LHCN-M2 (cell line): ENCODE measurements at places on chromosomes 3 and 15.

GRCh38 chr15:24877174-24877573 is 77.6 kb upstream of the SNRPN start:
- DNase-seq: peak; percentile 7

DNA sequence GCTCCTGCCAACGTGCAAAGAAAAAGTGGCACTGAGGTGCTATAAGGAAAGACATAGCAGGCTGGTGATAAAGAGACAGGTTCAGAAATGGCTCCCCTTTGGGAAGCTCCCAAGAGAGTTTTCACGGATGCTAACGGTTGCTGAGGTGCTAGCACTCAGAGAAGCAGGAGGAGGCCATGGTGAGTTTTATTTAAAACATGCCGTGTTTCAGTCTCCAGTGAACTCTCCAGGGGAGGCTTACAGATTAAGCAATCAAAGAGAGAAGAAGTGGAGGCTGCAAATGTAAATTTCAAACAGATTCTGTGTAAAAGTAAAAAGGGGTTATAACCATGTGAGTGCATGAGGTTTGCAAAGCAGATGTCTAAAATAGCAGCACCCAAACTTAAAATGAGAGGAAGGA is 346.2 kb downstream of the NTRK3 start:
- no peak for DNase-seq

DNA sequence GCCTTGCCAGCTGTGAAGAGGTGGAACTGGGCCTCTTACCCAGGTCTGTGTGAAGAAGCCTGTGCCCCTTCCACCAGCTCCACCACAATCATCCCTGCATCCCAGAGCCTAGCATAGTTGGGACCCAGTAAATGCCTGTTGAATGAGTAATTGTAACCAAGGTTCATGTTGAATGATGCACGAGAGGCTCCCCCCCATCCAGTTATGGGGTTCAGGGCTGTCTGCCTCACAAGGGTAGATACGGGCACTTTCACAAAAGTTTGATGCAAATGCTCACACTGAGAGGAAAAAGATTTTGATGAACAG is 29.5 kb upstream of the TSEN2 start:
- DNase-seq: peak; percentile 46

- DNase-seq: peak; percentile 1
These were observed 68.4 kb downstream of the MINDY2 start for GRCh38 chr15:58839485-58839884.

GRCh38 chr3:117914540-117915100 is 1120.0 kb downstream of the IGSF11 start:
- no peak for DNase-seq

DNA sequence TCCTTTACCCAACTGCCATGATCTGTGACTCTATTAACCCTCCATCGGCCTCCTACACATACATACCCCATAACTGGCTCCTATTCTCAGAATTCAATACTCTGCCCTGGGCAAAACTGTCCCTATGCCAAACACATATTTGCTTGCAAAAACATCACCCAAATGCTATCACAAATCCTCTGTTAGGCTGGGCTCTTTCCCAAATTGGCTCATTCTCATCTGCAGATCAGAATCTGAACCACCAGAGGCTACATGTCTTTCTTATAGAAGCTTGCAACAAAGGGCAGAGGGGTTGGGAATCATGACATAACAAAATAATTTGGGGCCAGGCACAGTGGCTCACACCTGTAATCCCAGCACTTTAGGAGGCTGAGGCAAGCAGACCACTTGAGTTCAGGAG is 45.4 kb upstream of the GOLM2 start:
- no peak for DNase-seq

- DNase-seq: peak; percentile 14
These were observed 449 bp downstream of the ROBO1 start for GRCh38 chr3:79767194-79767904.

DNA sequence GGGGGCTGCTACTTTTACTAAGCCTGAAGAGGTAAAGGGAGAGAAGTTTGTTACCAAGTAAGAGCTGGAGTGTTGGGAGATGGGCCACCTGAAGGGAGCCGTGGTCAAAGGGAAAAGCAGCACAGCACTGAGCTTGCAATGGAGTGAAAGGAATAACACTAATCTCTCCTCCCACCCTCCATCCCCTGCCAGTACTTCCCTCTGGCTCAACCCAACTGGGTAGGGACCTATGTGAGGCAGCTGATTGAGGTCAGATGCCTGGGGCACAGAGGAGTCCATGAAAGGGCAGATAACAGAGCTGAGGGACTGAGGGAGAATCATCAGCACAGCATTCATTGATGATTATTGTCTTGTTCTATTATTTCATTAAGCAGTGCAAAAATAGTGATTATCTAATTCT is 212.4 kb upstream of the TBC1D5 start:
- DNase-seq: no peak

DNA sequence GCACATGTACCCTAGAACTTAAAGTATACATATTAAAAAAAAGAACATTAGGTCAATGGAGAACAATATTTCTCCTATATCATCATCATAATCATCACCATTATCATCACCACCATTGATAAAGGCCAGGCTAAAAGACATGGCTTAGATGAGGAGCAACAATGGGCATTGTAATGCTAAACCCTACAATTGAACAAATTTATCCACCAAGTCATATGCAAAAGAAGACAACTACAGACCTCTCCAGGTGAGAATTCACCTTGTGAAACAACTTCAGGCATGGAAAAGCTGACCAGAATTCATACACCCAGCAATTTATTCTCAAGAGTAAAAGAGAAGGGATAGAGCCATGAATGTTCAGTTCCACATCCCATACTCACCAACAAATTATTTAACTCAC is 46.3 kb upstream of the BBX start:
- DNase-seq: no peak

DNA sequence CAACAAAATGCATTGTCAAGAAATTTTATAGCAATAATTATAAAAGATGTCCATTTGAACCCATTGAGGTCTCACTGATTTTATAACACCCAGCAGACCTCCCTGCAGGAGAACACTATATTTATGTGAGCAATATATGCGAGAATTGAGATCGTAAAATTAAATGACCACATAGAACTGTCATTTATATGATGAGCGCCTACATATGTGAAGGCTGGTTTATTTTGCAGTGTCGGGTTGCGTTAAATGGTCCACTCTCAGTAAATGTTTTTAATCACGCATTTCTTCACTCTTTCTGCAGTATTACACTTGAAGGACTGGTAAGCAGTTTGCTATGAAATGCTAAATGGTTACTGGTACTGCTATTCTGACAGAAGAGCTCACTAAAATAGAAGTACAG is 408.5 kb upstream of the AGTR1 start:
- DNase-seq: no peak

GRCh38 chr3:194575484-194576210 is 57.6 kb downstream of the TMEM44 start:
- peak; percentile 37 for DNase-seq
